ENCODE measurements at places on chromosomes 12 and 14. TPM values are rescaled to one million over a fixed set of nuclear protein-coding genes. Genes with fewer than 3 reads are reported as not detected.

The SMOC1 gene
- total RNA-seq: 5.3 TPM

The HAL gene
- total RNA-seq: 0.52 TPM

The ARMH4 gene
- total RNA-seq: not detected

The AMN gene
- total RNA-seq: not detected

The MSRB3 gene
- total RNA-seq: 3.6 TPM

The UBC gene
- 637 TPM for total RNA-seq

The C14orf39 gene
- not detected for total RNA-seq

The ART4 gene
- total RNA-seq: 1.3 TPM

The CIROP gene
- total RNA-seq: not detected

The KLRB1 gene
- 0.26 TPM for total RNA-seq

The SDR9C7 gene
- total RNA-seq: not detected

The LBHD2 gene
- not detected for total RNA-seq

The SMIM41 gene
- total RNA-seq: 0.66 TPM

Data from body of pancreas (tissue), 4 donors.